NCI-H2081 (cell line): ENCODE measurements at places on chromosomes 2 and 18.

- no peak for DNase-seq
Observed at GRCh38 chr2:241095594-241096290, 6.3 kb downstream of the MTERF4 start.

DNA sequence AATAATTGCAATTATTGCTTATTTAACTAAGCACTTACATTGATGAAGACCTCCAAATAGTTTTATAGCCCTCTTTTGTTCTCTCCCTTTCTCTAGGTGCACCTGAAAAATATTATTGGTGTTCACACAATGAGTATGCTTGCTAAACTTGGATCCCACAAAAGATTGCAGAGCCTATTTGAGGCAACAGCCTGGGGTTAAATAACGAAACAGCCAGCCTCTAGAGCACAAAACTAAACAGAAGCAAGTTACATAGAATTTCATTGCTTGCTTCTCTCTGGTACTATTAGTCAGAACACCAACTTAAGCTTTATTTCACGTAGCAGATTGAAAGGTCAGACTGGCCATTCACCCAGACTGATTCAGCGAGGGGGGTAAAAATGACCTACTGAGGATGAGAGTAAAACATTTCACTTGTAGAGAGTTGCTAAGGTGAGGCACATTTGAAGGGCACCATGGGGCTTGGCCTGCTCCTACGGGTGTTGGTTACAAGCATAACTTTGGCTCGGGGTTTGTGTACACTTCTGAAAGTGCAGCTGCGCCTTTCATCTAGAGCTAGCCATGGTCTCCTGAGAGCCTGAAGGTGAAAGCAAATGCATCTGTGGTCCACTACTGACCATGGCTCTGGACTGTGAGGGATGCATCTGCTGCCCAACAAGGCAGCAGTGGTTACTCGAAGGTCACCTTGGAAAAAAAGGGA is 225.1 kb upstream of the LRRTM1 start:
- no peak for DNase-seq

DNA sequence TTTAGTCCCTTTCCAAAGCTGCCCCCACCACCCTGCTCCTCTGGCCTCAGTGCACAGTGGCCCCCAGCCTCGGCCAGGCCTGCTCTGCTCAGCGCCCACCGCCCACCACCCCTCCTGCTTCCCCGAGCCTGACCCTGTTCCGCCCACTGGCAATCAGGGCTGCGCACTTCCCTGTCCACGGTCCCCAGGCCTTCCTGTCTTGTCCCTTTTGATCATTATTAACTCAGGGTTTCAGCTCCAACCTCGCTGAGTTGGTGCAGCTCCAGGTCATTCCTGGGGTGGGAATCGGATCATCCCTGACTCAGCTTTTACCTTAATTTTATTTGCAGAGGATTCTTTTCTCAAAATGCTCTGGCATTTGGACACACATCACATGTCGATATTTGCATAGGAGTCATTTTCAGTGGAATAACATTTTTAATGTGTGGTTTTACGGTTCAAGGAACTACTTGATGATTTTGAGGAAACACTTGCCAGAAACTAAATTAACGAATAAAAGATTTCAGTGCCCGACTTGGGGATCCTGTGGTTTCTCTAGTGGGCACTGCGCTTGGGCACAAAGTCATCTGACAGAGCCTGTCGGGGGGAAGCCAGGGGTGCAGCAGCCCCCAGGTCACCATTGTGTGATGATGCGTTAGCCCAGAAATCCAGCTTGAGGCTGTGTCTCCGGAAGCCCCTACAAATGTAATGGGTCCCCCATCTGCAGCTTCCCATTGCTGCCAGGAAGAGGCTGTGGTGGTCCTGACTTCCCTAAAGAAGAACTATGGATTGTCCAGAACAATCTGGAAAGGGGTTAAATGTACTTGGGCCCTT is 1.0 kb upstream of the ESPNL start:
- DNase-seq = no peak

GRCh38 chr2:190717764-190718651 is 69.1 kb downstream of the NAB1 start:
- DNase-seq = no peak

DNA sequence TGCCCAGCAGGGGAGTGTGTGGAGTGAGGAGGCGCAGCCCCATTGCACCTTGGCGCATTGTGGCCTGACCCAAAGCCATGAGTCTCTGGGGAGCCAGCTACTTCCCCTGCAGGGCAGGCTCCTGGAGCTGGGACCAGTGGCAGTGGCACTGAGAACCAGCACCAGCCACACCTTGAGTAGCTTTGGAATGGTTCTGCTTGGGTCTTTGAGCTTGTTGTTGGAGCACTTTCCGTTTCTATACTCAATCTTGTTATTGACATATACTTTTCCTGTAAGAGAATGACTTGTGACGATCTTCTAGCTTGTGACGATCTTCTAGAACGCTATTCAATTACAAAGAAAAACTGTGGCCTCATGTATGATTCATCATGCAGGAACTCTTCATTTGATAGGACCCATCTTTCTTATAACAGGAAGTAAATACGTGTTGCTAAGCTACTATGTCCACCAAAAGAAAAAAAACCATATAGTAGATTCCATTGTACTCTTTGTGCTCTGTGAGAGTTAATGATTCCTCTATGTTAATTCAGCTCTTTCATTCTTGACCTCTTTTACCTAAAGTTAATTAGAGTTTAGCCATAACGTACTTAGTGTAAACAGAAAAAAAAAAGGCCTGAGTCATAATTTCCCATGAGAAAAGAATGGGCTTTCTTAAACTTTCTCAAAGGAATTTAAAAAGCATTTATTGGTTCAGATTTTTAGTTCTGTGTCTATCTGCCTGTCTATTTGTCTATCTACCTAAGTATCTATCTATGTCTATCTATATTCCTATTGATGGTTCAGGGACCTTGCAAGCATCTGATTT is 113.1 kb downstream of the GATA6 start:
- DNase-seq = peak; percentile 43

DNA sequence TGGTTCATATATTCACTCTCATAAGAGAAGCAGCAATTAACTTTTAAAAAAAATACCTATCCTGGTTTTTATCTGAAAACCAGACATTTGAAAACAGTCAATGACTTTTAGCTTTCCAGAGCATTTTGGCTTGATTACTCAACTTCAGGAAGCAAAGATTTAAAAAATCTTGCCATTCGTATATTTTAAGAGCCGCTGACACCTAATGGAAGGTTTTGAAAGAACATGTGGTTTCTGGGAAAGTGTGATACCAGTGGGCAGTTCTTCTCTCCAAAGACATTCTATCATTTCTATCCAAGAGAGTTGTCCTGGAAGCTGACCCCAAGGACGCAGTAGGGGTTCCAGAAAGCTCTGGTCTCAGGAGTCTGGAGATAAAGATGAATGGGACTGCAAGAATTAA is 234.7 kb downstream of the TTC32 start:
- peak; percentile 18 for DNase-seq

DNA sequence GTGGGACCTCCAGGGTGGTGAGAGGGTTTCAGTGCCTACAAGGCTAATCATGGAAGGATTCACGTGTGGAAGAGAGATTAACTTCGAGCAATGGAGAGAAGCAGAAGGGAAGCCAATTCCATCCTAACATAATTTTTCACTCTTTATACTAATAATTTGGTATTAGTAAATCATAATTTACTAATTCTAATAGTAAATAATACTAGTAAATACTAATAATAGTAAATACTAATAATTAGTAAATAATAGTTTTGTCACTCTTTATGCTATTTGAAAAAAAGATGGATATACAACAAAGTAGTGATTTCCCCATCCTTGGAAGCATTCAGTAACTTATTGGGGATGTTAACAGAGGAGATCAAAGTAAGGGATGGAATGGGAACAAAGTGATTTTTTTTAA is 6.4 kb upstream of the SAG start:
- DNase-seq = no peak

DNA sequence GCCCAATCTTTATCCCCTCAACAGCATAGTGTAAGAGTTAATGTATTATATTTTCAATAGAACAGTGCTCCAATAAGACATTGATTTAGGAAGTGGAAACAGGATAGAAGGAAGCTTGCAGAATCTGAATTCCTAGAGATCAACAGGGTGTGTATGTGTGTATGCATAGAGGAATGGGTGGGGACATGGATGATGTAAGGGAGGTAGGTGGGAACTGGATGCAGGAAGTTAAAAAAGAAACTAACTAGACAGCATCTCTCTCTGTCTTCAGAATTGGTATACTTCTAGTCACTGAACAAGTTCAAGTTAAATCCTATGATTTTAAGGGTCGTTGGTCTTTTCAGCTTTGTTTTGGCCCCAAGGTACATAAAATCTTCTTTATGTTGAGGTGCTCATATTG is 196.6 kb downstream of the PMAIP1 start:
- DNase-seq = no peak

GRCh38 chr2:53087262-53087873 is 680.2 kb upstream of the CHAC2 start:
- no peak for DNase-seq

GRCh38 chr2:224405841-224406370 is 4.0 kb upstream of the FAM124B start:
- DNase-seq = no peak

GRCh38 chr2:134079373-134079772 is 174.5 kb upstream of the MGAT5 start:
- DNase-seq = no peak

GRCh38 chr2:238739668-238740067 is 108.2 kb upstream of the TWIST2 start:
- DNase-seq = no peak

GRCh38 chr2:166173263-166173662 is 45.4 kb upstream of the SCN1A start:
- DNase-seq = no peak

DNA sequence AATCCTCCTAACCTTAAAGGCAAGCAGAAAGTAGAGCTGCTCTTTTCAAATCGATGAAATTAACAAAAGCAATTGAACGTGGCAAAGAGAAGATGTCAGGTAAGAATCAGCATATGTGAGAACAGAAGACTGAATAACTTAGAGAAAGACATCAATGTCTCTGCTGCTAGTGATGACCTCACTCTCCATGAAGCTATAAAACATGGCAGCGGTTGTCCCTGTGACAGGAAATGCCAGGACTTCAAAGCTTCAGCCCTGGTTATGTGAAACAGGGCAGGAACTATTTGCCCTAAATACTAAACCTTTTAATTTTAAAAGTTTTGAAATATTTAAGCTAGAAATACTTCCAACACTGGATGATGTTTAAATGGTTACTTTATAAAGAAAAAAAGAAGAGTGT is 383.7 kb downstream of the XIRP2 start:
- no peak for DNase-seq

- DNase-seq = no peak
Observed at GRCh38 chr2:151518802-151519201, 109.1 kb downstream of the RIF1 start.

- DNase-seq = no peak
Observed at GRCh38 chr18:78601349-78601748, 378.3 kb upstream of the SALL3 start.

GRCh38 chr2:160910681-160911080 is 249.5 kb upstream of the TANK start:
- DNase-seq = no peak

DNA sequence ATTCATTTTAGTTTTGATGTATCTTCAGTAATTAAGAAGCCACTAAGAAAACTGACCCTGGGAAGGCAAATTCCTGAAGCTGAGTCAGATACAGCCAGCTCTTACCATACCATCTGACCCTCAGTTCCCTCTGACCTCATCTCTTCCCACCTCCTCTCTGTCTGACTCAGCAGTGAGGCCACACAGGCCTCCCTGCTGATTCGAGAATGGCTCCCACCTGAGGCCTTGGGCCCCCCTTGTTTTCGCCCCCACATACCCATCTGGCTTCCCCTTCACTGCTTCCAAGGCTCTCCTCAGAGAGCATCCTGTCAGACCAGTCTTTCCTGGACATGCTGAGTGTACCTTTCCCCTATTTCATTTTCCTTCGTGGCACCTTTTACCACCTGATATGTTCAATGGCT is 71.0 kb upstream of the CYP1B1 start:
- DNase-seq = no peak
